Smooth muscle cell of the brain vasculature (primary cell): ENCODE measurements at places on chromosomes 3 and 15.
A peak's percentile ranks its signal among the peaks of the same experiment; 100 is the strongest.

DNA sequence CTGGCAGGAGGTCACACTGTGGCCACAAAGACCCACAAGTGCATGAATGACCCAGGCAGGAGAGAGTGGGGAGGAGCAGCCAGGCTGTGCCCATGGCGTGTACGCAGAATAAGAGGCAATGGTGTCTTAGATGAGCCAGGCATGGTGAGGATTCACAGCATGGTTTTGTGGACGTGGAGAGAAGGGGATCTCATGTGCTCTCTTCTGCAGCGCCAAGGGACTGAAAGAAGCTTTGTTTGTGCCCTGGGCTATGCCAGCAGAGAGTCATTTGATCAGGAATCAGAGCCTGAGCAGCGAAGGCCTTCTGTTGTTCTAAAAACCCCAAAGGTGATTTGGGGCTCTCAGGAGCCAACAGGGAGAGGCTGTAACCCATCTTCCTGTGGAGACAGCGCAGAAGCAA is 18.7 kb upstream of the RPP14 start:
- DNase-seq, result no peak

GRCh38 chr15:62391641-62392262 is 226.7 kb upstream of the C2CD4B start:
- no peak for DNase-seq

DNA sequence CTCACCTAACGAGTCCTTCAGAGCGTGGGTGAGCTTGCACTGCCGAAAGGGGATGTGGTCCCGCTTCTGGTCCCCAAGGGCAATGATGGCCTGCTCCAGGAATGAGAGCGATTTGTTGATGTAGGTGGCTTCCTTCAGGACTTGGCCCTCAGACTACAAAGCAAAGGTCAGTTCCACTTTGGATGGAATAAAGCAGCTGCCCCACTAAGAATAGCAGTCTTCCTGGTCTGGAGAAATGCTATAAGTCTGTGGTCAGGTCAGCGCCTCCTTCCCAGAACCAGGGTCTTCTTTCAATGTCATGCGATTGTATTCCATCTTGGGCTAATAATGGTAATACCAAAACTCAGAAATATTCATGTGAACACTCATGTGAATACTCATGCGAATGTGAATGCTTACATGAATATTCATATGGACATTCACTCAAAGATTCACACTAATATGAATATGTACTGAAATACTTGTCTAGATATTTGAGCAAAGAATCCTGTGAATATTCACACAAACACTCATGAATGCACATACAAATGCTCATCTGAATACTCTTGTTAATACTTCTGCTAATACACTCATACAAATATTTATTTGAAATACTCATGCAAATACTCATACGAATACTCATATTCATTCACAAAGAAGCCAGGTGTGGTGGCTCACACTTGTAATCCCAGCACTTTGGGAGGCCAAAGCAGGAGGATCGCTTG is 16.7 kb downstream of the KIF9 start:
- no peak for DNase-seq

DNA sequence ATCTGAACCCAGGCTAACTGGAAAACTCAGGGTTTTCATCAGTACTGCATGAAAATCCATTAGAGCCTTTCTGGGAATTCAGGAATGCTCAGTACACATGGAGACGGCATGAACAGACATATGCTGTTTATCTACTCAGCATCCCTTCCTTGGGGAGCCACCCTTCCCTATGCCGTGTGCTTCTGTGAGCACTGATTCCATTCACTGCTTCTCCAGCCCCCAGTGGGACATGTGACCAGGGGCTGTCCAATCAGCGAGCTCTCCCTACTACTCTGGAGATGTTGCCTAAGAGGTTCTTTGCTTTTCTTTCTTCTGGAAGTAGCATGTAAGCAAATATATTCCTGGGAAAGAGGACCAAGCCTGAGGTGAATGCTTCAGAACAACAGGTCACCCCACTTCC is 5.6 kb upstream of the PCOLCE2 start:
- no peak for DNase-seq

- DNase-seq, result no peak
Observed at GRCh38 chr3:164023480-164023879, 1054.8 kb downstream of the SI start.

- no peak for DNase-seq
Observed at GRCh38 chr3:105246536-105246935, 120.2 kb upstream of the ALCAM start.

DNA sequence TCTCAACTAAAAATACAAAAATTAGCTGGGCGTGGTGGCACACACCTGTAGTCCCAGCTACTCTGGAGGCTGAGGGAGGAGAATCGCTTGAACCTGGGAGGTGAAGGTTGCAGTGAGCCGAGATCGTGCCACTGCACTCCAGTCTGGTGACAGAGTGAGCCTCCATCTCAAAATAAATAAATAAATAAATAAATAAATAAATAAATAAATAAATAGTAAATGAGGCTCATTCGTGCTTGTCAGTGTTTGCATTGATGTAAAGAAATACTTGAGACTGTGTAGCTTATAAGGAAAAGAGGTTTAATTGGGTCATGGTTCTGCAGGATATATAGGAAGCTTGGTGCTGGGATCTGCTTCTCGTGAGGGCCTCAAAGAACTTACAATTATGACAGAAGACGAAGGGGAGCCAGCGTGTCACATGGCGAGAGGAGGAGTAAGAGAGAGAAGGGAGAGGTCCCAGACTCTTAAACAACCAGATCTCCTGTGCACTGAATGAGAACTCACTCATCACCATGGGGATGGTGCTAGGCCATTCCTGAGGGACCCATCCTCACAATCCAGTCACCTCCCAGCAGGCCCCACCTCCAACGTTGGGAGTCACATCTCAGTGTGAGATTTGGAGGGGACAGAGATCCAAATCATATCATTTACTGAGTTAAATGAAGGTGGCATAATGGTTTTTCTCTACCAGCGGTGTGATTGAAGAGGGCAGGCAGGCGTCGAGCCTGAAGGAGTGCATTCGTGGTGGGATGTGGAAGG is 104.5 kb downstream of the FNDC3B start:
- DNase-seq, result no peak

GRCh38 chr3:139755551-139755950 is 77.8 kb upstream of the NMNAT3 start:
- DNase-seq, result no peak

- no peak for DNase-seq
Observed at GRCh38 chr3:107752202-107752990, 229.6 kb downstream of the BBX start.

GRCh38 chr15:99953886-99954285 is 220.6 kb upstream of the LYSMD4 start:
- no peak for DNase-seq

GRCh38 chr3:72395776-72396311 is 452.4 kb downstream of the SHQ1 start:
- DNase-seq, result no peak

- DNase-seq, result no peak
Observed at GRCh38 chr3:24323272-24323671, 171.4 kb downstream of the THRB start.

DNA sequence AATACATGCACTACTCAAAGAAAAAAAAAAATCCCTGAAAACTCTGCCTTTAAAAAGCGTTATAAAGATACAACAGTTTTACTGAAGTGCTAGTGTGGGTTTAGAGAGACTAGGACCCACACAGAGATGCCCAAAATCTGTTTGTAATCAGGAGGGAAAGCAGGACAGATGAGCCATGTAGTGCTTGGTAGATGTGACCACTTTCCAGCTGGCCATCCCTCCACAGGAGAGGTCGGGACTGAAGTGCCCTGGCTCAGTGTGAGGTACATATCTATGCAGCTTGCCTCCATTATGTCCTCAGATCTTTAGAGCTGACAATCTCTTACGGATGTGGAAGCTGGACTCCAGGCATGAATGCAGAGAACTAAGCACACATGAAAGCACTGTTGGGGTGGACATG is 57.5 kb upstream of the NANOGP8 start:
- no peak for DNase-seq

- no peak for DNase-seq
Observed at GRCh38 chr3:76267851-76268380, 482.6 kb upstream of the ZNF717 start.

GRCh38 chr3:181998828-181999227 is 287.1 kb downstream of the SOX2 start:
- DNase-seq, result no peak

DNA sequence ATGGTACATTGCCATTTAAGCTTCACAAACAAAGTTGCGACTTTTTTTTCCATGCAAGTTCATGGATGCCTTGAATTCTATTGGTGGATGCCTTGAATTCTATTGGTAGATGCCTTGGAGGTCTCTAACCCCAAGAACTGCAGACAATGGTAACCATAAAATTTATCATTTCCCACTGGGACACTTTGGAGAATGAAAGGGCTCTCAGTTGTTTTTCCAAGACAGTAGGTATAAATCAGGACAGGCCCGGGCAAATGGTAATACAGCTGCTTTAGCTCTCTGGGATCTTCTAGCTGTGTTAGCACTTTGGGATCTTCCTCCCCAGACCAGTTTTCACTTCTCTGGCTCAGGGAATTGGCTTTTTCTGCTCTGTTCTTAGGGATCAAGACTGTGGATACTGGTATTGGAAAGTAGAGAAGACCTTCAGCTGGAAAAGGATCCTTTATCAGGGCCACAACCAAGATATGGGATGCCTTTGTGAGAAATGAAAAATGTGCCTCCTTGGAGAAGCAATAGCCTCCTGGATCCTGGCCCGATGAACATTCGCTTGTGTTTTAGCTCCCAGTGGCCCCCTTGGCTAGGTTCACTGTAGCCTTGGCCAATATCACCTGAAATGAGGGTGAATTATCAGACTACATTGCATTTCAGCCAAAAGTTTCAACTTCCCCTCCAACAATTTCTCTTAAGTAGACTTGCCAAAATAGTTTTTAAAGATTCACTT is 8.3 kb downstream of the LRRC3B start:
- DNase-seq, result no peak

GRCh38 chr15:33131552-33132232 is 62.8 kb downstream of the FMN1 start:
- no peak for DNase-seq

- DNase-seq, result peak; percentile 47
Observed at GRCh38 chr3:12967606-12968351, 105.5 kb downstream of the IQSEC1 start.

- no peak for DNase-seq
Observed at GRCh38 chr3:18046131-18046915, 303.9 kb upstream of the TBC1D5 start.

GRCh38 chr3:152301745-152302181 is 33.0 kb downstream of the MBNL1 start:
- DNase-seq, result no peak

GRCh38 chr15:35557012-35557411 is 11.0 kb upstream of the DPH6 start:
- DNase-seq, result no peak
